ENCODE measurements at places on chromosomes 5 and 9.

DNA sequence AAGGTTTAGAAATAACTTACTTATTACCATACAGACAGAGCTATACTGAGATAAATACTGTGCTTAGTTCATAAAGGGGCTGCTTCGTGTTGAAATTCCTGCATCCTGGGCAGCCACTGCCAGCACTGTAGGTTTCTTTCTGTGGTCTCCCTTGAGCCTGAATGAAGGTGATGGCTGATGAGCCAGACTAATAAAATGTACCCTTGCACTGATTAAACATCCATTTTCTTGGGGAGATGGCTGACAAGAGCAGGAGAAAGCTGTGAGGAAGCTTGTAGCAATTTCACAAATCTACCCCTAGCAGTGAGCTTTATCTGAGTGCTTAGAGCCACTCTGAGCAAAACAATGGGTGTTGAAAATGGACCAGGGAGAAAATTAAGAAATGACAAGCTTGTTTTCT, 23.3 kb upstream of the ZSWIM6 start:
- DNase-seq: no peak

GRCh38 chr5:111968459-111968858, 211.5 kb upstream of the NREP start:
- no peak for DNase-seq

DNA sequence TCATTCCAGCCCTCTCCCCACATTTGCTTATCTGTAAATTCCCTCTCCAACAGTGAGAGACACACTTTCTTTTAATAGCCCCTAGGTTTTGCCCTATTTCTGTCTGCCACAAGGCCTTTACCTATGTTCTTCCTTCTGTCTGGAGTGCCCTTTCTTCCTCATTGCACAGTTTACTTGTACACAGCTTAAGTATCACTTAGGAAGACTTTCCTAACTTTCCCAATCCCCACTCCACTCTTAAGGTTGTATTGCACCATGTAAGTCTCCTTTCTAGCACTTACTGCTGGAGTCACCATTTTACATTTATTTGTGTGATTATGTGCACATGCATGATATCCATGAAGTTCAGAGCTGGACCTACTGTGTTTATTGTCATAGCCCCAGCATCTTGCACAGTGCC, 10.8 kb upstream of the CKMT2 start:
- DNase-seq: no peak

- DNase-seq: no peak
Observed at GRCh38 chr9:38367898-38368297, 24.6 kb upstream of the ALDH1B1 start.

- no peak for DNase-seq
Observed at GRCh38 chr5:167255926-167256325, 1035.5 kb upstream of the WWC1 start.

- no peak for DNase-seq
Observed at GRCh38 chr5:56160723-56161438, 72.2 kb downstream of the ANKRD55 start.

- no peak for DNase-seq
Observed at GRCh38 chr5:143314099-143314498, 89.4 kb downstream of the NR3C1 start.

- no peak for DNase-seq
Observed at GRCh38 chr5:108818613-108819272, 71.0 kb downstream of the FER start.

GRCh38 chr9:85249313-85249621, 492.5 kb downstream of the AGTPBP1 start:
- no peak for DNase-seq

DNA sequence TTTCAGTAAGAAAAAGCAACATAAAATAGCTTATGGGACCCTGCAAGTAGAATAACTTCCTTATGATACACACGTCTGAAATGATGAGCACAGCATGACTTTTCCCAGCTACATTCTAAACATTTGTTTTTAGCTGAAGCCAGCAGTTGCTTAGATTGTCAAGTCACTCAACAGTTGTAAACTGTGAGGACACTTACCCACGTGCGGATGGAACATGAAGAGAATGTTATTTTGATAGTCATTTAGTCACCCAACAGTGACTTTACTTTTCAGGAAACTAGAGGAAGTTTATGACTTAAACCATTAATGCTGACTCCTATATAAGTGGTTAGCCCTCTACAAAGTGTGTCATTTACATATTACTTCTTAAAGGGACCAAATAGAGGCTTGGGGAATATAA, 3.0 kb downstream of the HACD4 start:
- no peak for DNase-seq

DNA sequence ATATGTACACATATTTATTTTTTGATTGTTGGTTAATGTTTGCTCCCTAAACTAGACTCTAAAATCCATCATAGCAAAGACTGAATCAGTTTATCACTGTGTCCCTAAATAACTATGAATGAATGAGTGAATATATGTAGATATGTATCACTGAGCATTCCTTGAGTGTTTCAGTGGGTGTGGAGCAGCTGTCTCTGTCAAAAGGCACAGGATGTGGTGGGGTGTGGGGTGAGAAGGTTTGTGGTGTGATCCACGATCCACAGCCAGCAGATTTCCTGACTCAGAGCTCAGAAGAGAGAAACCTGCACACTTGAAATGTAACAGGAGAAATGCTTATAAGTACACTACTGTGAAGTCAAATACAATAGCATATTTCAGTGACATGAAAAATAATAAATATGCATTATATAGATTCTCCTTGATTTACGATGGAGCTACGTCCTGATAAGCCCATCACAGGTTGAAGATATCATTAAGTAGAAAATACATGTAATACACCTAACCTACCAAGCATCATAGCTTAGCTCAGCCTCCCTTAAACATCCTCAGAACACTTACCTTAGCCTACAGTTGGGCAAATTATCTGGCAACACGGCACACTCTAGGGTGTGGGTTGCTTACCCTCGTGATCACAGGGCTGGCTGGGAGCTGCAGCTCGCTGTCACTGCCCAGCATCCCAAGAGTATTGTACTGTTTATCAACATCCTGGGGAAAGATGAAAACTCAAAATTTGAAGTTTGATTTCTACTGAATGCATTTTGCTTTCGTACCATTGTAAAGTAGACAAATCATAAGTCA, 287.0 kb downstream of the GAS1 start:
- no peak for DNase-seq

DNA sequence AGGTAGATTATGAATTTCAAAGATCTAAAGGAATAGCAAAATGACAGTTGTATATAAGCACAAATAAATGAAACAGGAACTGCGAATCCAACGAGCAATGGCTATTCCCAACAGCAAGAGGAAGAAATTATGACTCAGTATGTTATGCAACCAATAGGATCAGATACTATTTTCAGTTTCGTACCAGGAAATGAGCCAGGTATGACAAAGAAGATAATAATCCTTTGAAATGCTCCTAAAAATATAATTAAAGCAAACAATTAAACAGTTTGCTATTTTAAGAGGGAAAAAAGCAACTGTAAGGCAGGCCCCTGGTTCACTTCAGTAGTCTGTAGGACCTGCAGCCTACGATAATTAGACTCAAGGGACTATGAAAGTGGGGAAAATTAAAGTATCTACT, 58.9 kb downstream of the AUH start:
- DNase-seq: no peak

DNA sequence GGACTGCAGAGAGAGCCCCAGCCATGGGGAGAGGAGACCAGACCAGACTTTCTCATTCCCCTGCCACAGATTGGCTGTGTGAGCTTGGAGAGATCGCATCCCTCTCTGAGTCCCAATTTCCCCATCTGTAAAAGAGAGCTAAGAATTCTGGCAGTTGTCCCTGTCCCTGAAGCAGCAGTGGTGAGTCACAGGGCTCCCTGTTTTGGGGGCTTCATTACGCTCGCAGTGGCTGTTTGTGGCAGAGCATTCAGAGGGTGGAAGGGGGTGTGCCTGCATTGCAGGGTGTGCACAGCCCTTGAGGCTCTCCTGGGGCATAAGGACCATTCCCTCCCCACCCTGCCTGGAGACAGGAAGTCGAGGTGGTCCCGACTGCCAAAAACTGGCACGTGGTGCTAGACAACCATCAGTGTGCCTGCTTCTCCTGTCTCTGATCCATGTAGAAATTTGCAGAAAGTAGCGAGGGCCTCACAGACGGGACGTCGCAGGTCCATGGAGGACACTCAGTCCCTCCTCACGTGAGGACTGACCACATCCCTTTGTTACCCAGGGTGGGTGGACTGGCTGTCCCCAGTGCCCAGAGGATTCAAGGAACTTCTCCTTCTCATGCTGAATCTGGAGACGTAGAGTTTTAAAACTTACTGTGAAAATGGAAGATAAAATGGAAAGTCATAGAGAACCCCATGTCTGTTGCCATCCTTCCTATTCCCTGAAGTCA, 35.3 kb downstream of the HRH2 start:
- DNase-seq: no peak

DNA sequence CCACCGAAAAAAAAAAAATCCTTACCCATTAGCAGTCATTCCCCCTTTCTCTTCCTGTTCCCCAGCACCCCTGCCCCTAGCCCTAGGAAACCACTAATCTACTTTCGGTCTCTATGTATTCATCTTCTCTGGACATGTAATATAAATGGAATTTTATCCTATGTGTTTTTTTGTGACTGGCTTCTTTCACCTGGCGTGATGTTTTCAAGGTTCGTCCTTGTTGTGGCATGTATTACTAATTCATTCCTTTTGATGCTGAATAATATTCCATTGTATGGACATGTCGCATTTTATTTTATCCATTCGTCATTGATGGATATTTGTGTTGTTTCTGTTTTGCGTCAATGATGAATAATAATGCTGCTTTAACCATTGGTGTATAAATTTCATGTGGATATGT, 42.8 kb upstream of the SH3GL2 start:
- no peak for DNase-seq

DNA sequence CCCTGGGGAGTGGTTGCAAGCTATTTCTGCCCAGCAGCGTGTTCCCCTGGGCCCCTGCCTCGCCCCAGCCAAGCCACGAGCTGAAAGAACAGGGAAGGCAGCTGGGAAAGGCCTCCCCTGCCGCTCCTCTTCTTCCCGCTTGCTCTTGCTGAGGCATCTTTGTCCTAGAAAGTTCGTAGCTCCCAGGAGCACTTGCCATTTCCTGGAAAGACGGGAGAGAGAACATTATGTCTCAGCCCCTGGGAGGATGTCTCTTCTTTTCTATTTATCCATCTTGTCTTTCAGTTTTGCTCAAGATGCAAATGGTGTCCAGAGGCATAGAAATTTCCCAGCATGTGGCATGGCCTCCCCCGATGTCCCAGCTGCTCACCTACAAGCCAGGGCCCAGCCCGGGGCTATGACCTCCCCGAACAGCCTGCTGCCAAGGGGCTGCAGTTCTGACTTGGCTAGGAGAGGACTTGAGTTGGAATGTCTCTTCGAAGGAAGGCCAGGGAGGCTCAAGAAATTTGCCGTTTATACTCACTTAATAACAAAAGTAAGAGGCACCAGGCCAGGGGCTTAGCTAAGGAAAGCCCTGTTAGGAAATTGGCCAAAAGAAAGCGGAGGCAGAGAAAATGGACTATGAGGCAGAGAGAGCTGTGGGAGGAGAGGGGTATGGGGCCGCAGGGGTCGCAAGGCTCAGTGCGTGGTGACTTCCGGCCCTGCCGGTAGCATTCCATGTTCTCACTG, 87.3 kb downstream of the LIFR start:
- DNase-seq: no peak

GRCh38 chr5:170104299-170104698, 1.4 kb upstream of the FOXI1 start:
- DNase-seq: no peak

DNA sequence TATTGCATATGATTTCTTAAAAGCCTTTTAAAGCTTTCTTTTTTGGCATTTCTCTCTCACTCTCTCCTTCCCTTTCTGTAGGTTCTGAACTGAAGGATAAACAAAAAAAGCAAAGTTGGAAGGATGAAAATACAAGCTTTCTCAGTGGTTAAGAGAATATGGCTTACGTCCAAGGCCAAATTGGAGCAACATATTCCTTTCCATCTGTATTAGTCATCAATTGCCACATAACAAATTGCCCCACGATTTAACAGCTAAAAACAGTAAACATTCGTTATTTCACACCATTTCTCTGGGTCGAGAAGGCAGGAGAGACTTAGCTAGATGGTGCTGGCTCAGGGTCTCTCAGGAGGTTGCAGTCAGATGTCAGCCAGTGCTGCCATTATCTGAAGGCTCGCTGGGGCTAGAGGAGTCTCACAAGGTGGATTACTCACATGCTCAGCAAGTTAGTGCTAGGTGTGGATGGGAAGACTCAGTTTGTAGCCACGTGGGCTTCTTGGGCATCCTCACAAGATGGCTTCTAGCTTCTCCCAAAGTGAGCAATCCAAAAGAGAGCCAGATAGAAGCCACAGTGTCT, 2.0 kb upstream of the ROR2 start:
- DNase-seq: no peak

GRCh38 chr5:76859591-76860247, 9.9 kb downstream of the S100Z start:
- DNase-seq: no peak

GRCh38 chr5:101206534-101206933, 303.5 kb upstream of the ST8SIA4 start:
- no peak for DNase-seq

DNA sequence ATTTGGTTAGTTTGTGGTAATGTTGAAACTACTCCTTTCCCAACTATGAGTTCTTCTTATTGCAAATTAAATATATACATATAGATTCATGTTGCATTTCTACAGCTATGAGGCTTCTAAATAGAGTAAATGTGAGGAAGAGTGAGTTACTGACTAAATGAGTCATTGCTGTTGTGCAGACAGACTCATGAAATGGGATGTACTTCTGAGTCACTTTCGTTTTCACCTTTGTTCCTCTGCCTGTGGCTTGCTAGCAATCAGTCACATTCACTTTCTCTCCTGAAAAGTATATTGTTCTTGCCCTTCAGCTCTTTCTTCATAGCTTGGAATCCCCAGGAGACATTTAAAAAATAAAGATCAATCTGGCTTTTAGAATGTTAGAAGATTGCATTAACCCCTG, 295.5 kb upstream of the SMC2 start:
- no peak for DNase-seq

GRCh38 chr5:139870677-139871076, 75.1 kb downstream of the PSD2 start:
- no peak for DNase-seq

- no peak for DNase-seq
Observed at GRCh38 chr9:70285246-70285645, 26.5 kb downstream of the SMC5 start.

- DNase-seq: no peak
Observed at GRCh38 chr5:74665273-74665672, 19.8 kb upstream of the HEXB start.

DNA sequence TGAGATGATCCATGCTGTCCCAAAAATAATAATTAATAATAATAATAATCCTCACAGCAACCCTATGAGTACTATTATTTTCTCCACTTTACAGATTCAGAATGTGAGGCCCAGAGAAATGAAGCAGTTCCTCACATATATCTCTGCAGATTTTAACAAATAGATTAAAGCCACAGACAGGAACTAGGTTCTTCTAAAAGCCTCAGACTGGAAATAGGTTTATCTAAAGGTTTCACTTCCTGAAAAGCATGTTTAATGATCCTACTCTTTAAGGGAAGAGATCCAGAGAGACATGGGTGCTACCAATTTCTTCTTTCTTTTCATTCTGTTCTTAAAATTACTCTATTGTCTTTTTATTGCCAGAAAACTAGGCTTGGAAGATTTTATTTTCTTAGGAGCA, 1079.4 kb upstream of the COX7C start:
- DNase-seq: no peak

- no peak for DNase-seq
Observed at GRCh38 chr9:5628183-5628529, 751 bp upstream of the RIC1 start.

GRCh38 chr9:100637787-100638186, 59.9 kb downstream of the CAVIN4 start:
- no peak for DNase-seq

- DNase-seq: no peak
Observed at GRCh38 chr5:119397518-119398380, 41.9 kb downstream of the TNFAIP8 start.

GRCh38 chr5:146860213-146860893, 18.2 kb downstream of the PPP2R2B start:
- DNase-seq: no peak
